ENCODE measurements at places on chromosomes 12 and 14.

DNA sequence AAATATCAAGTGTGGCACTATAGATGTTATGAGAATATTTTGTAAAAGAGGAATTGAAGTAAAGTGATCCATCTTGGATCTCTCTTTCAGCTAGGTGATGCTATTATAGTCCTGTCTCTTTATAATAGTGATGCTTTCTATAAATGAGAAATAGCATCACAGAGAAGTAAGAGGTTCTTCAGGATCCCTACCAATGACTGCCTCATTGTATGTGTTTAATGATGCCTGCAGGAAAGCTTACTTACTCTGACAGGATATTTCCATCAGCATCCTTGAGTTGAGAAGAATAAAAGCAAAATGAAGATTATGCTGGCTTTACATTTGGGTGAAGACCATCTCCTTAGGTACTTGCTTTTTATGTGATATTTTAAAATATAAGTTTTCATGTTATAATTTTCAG, 846.0 kb upstream of the LRFN5 start:
- DNase-seq, result no peak

GRCh38 chr12:55428331-55429243, 2.5 kb downstream of the OR6C76 start:
- DNase-seq, result no peak

DNA sequence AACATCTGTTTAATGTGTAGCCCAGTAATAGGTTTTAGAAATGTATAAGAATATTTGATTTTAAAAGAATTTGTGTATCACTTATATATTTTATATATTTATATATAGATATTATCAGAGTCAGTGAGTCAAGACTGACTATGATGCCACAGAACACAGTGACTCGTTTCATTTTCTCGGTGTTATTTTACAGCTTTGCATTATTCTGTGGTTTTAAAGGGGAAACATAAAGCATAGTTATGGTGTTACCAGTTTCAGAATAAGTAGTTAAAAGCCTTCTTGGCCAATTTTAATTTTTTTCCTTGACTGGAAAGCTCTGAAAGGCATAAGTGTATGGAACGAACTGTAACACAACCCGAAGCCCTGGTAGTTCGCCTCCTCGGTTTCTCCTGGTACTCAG, 91.0 kb downstream of the GRIP1 start:
- DNase-seq, result no peak

DNA sequence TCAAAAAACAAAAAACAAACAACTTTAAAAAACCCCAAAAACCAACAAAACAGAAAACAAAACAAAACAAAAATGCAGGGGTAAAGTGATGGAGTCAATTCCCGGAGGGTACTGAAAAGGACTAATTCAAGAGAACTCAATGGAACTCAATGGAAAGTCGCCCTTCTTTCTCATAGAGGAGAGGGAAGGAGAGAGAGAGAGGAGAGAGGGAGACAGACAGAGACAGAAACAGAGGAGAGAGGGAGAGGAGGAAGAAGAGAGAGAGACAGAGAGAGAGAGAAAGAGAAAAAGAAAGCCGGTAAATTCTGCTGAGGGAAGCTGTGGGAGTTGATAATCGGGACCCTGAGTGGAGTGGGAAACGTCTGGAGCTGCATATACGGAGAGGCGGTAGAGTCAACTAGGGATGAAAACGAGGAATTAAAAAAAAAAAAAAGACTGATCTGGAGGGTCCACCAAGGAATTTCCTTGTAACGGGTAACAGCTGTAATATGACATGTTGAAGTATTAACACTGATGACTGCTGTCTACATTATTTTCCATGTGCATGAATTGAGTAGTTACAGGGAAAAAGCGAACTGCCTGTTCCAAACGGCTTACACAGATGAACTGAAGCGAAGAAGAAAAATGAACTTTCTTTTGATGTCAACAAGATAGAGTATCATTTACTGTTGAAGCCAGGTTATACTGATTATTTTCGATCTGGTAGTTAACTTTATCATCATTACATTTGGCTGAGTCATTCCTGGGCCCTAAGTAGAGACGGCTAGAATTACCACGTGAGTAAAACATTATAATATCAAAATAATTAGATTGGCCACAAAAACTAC, 934 bp upstream of the ZC2HC1C start:
- DNase-seq, result no peak
